Suppressor macrophage treated with lipopolysaccharide for 4 hours (primary cell): ENCODE measurements at places on chromosomes 11 and 22.

DNA sequence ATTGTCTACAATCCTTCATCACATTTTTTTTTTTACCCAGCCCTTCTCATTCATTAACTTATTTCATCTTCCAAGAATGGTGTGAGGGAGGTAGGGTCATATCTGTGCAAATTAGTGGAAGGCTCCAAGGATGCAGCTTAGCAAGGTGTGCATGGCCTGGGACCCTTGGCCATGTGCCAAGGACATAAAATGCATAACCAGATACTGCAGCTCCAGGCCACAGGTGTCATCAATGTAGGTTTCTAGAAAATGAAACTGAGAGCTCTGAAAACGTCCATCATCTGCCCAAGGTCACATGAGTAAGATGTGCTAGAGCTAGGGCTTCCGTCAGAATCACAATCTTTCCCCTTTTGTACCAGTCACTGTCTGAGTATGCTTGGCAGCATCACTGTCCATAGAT, 29.8 kb downstream of the ANKK1 start:
- DNase-seq = no peak

DNA sequence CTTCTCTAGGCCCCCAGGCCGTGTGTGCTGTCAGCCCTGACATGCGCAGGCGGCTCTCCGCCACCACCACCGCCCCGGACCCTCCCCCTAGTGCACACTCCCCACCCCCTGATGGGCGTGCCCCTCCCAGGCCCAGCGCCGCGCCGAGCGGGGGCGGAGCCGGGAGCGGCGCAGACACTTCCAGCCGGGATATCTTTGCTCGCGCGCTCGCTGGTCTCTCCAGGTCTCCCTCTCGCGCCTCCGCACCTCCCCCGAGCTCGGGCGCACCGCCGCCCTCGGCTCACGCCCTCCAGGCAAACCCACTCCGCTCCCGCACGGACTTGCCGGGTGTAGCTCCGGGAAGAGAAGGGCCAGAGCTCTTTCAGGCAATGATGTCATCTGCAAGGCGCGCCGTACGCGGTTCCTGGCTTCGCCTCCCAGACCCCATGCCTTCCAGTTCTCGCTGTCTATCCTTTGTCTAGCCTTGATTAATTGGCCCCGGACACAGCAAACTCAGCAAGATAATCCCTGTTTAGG, at the start of gene SCN3B:
Gene SCN3B (minus strand): TSS at position 59 of the 516 bp plus-strand sequence. CDS start 823 bp downstream, outside the sequence.
- DNase-seq = peak; percentile 21

DNA sequence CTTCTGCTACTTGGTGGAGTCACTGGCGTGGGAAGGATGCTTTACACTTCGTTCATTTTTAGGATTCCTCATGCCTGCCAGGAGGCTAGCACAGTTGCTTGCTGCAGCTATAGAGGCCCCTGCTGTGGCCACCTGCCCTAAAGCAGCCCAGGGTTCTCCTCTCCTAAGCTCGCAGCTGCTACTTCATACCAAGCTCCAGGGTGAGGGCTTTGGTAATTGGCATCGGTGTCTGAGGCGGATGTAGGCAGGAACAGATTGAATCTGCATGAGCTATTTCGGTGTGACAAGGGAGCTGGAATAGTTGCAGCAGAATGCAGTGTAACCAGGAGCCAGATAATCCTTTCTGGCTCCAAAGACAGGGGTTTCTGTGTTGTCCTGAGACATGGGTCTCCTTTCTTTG, 133.1 kb downstream of the MICAL2 start:
- no peak for DNase-seq

DNA sequence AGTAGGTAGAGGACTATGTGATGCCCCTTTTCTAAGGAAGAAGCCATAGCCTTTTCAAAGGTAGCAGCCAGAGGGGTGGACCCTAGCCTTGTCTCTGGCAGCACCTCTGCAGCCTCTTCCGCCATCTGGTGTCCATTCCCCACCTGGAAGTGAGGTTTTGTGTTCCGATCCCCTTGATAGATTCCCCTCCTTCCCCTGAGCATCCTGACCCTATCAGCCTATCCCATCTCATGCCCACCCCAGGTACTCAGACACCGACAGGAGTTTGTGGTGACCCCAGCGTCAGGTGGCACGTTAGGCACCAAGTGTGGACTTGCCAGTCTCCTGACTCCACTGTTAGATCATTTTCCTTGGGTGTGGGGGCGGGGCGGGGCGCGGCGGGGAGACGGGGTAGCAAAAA, 398 bp upstream of the FAM89B start:
- no peak for DNase-seq
